Cortex of kidney (tissue), 1 donor: ENCODE measurements at places on chromosomes 16 and 17.

GRCh38 chr17:78539781-78540180, 37.4 kb downstream of the DNAH17 start:
- no peak for DNase-seq

GRCh38 chr16:73161977-73162376, 114.0 kb upstream of the ZFHX3 start:
- no peak for DNase-seq

- DNase-seq: no peak
Measured at GRCh38 chr16:16923479-16923878, 544.5 kb downstream of the NPIPA7 start.

DNA sequence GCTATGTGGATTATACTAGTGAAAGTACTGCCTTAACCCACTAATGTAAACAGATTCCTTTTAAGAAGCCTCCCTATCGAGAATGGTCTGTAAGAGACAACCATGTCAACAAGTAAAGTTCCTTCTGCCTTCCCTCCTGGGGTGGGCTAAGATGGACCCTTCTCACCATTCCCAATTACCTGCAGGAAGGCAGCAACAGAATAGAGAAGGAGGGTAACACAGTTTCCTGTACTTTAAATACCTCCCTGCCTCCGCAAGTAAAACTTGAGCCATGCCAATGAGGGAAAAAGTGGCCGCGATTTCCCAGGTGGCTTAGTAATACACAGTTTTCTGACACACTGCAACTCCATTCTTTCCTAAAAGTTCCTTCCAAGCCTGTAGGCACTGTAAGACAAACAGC, 45.2 kb downstream of the TOX3 start:
- DNase-seq: no peak

- no peak for DNase-seq
Measured at GRCh38 chr16:17080105-17080504, 390.7 kb downstream of the XYLT1 start.

DNA sequence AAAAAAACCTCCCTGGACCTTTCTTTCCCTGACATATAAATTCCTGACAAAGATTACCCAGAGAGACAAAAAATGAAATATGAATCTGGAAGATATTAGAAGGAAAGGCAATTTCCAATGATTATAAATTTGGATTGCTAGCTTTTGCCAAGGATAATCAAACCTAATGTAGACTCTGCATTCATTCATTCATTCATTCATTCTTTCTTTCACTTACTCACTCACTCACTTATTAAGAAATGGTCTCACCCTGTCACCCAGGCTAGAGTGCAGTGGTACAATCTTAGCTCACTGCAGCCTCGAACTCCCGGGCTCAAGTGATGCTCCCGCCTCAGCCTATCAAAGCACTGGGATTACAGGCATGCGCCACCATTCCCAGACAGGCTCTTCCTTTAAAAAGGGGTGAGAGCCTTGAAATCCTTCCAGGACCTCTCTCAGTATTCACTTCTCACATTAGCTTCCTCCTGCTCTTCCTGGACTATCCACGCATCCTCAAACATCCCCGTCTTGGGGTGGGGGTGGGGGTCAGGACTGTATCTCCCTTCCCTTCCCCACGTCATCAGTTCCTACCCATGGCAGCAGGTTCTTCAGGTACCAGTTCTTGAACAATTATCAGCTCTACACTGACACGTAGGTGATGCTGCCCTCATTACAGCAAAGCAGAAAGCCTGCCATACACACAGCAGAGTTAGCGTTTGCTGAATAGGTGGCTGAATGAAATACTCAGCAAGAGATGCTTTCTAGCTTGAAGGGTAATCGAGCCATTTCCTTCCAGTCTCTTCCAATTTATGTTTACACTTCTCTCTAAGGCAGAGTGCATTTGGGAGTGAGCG, 19.8 kb downstream of the PRPSAP1 start:
- no peak for DNase-seq

- DNase-seq: no peak
Measured at GRCh38 chr17:63425483-63425882, 20.6 kb downstream of the CYB561 start.

DNA sequence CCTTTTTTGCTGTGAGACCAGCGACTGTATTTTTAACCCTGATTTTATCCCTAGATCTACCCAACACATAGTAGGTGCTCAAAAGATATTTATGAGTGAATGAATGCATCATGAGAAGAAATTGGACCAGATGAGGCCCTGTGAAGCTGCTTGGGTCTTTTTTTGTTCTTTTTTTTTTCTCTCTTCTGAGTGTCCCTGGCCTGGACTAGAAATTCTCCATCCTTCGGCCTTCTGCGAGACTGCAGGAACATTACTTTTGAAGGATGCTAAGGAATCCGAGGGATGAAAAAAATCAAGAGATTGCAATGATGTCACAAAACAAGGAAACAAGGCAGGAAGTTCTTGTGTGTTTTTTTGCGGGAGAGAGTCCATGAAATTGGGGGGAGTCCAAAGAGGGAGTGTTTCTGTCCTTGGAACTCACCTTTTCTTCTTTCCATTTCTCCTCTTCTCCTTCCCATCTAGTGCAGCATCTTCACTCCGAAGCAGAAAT, 560 bp upstream of the RUSF1 start:
- DNase-seq: no peak

DNA sequence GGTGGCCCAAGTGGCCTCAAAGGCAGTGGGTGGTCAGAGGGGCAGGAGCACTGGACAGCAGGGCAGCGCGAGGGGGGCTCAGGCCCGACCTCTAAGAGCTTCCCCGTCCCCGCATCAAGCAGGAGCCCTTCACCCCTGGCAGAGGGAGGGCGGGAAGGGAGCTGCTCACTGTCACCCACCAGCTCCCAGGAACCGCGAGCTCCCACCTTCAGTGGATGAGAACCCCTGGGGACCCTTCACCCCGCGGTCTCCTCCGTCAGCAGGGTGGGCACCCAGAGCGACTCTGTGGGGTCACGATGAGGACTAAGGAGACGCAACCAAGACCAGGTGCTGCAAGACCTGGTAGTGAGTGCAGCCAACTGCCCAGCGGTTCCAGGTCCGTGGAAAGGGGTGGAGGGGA, 13.6 kb downstream of the CEP131 start:
- DNase-seq: no peak

DNA sequence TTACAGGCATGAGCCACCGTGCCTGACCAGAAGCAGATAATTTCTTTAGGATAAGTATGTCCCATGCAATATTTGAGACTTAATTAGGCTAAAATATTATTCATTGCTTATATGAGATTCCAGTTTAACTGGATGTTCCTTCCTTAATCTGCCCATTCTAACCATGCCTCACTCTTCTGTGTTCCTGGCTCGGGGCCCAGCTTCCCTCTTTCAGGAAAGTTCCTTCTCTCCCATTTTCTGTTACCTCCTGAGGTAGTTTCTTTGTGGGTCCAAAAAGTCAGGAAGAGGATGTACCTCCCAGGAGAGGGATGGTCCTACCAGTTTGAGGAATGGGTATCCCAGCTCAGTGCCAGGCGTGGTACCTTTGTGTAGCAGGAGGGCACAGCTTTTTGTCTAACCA, 23.3 kb downstream of the UNK start:
- no peak for DNase-seq

- DNase-seq: no peak
Measured at GRCh38 chr17:37051833-37052232, 103.1 kb downstream of the AATF start.

- no peak for DNase-seq
Measured at GRCh38 chr17:31490019-31490650, 98.7 kb downstream of the RAB11FIP4 start.

DNA sequence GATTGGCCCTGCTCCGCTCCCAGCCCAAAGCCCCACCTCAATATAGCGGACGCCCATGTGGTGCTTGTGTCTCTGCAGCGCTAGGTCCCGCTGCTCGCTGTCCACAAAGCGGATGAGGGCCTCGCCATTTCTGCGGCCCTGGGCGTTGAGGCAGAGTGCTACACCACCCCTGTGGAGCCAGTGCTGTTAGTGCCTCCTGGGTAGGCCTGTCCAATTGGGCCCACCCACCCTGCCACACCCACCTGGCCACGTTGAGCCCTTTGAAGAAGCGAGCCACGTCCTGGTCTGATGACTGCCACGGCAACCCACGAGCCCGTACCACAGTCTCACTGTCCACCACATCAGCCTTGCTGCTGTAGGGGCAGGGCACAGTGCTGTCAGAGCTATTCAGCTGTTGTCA, 3.6 kb downstream of the ESRP2 start:
- no peak for DNase-seq

- no peak for DNase-seq
Measured at GRCh38 chr16:79800016-79800608, 199.6 kb upstream of the MAF start.

GRCh38 chr16:68404736-68405345, 43.5 kb downstream of the SMPD3 start:
- DNase-seq: no peak

DNA sequence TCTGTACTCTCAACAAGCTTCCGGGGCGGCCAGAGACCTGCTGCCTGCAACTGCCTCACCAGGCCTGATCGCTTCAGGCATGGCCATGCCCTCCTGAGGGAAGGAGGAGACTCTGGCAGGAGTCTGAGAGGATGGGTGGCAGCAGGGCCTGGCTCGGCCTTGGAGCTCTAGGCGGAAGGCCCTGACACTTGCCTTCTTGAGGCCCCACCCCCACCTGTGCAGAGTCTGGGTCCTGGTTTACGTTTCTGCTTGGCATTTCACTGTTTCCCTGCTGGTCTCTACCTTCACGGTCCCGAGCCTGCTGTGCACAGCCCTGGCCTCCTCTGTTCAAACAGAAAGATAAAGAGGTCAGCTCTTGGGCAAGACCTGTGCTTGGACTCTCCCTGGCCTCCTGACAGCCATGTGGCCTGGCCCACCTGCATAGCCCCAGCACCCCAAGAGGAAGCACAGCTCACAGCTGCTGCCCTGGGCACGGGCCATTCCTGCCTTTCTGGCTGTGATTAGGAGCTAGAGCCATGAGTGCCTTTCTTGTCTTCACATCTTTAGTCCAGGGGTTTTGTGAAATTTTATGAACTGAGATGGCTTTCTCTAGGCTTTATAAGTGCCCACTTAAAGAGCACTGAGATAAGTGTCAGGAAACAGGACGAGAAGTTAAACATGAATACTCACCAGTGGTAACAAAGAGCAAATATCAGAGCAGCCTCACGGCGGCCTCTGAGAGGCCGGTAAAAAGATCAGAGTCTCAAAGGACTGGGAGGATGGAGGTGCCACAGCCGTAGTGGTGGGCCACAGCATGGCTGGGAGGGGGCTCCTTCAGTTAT, 25.6 kb upstream of the MTSS2 start:
- DNase-seq: no peak

- no peak for DNase-seq
Measured at GRCh38 chr16:12390644-12391043, 413.0 kb downstream of the CPPED1 start.

DNA sequence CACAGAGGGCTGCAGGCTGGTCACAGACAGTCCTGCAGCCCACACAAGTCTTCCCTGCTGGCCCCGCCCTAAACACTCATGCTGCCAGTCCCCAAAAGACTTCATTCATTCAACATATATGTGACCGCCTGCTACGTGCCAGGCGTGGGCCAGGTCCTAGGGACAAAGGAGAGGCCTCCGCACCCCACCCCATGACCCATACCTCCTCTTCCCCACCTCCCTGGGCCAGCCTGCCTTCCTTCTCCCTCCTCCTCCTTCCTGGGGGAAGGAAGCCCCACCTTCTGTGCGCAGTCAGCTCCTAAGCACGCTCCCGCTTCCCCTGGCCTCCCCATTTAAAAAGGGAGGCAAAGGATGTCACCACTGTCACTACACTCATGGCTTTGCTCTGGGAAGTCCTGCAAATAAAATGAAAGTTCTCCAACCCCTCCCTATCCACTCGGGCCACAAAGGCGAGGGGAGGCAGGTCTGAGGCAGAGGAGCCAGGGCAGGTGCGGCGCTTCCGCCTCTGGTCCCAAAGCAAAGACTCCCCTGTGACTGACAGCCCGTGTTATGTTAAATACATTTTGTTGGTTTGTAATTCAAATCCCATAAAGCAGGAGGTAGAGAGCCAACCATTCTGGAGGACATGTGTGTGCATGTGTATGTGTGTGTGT, 9.0 kb downstream of the DNAAF8 start:
- DNase-seq: no peak

GRCh38 chr16:30985401-30986128, 558 bp downstream of the HSD3B7 start:
- no peak for DNase-seq

DNA sequence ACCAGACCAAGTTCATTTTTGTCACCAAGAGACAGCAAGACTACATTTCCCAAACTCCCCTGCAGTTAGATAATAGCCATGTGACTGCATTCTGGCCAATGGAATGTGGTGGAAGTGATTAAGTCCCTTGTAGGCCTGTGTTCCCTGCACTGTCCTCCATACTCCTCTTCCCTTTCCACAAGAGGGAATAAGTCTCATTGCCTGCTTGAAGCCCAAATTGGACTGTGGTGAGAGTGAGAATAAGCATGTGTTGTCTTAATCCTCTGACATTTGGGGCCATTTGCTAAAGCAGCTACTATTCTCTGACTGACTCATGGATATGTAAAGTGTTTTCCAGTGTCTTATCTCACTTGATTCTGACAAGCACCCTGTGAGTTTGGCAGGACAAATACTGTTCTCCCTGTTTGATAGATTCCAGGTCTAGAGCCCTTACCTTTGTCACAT, 20.7 kb downstream of the PIK3R6 start:
- DNase-seq: no peak

GRCh38 chr16:23663918-23664317, 14.8 kb upstream of the PLK1 start:
- no peak for DNase-seq

GRCh38 chr17:18328643-18329204, 13.6 kb downstream of the SMCR8 start:
- no peak for DNase-seq

DNA sequence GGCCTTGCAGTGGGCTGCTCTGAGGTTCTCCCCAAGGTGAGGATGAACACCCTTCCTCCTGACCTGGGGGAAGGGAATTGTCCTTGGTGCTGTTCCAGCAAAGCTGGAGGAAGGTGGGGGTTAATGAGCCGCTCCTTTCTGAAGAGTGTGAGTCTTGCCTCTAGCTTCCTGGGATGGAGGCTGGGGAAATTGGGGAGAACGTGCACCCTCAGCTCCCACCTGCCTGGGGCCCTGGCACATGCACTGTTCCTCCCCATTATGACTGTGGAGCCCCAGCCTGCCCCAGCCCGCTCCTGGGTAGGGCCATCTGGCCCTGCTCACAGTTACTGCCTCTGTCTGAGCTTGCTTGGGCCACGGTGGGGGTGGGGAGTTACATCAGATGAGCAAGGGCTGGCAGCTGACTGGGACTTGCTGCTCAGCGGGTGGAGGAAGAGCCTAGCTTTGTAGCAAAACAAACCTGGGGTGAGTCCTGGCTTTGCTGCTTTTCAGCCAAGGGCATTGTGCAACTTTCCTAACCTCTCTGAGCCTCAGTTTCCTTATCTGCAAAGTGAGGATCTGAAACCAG, 11.1 kb downstream of the TNS4 start:
- DNase-seq: no peak

- DNase-seq: no peak
Measured at GRCh38 chr17:58172369-58173071, 5.7 kb downstream of the OR4D2 start.

- no peak for DNase-seq
Measured at GRCh38 chr17:63124536-63124935, 158.5 kb downstream of the TANC2 start.

DNA sequence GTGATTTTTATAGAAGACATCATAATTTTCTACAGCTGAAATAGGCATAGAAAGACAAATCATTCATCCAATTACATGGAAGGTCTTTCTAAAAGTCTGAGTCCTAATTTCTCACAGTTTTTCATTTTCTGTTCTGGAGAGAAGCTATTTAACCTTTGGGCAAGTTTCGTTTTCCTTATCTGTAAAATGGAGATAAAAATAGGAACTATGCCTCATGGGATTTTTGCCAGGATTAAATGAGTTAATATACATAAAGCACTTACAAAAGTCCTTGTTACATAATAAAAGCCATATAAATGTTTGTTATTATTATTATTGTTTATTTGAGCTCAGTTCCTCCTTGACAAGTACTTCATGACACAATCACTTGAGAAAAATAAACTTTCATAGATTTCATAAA, 121.4 kb downstream of the SKAP1 start:
- DNase-seq: no peak
